Inflammatory macrophage treated with lipopolysaccharide for 1 hour (primary cell): ENCODE measurements at places on chromosomes 13 and 19.

- DNase-seq, result peak; percentile 43
Measured at GRCh38 chr13:46202966-46203365, 8.8 kb upstream of the LRRC63 start.

DNA sequence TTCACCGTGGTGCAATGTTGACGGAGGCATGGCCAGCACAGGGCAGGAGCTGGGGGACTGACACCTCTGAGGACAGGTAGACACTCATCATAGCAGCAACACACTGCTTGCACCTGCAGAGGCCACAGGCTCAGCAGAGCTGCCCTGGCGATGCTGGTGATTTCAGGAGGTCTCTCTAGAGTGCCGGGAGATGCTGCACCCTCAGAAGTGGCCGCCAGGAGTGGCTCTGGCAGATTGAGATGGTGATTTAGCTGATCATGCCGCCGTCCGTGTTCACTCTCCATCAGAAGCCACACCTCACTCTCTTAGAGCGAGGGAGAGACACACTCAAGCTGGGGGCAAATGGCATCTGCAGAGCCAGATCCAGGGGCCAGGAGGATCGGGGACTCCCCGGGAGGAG is 244.6 kb upstream of the SGCG start:
- DNase-seq, result no peak

- DNase-seq, result no peak
Measured at GRCh38 chr13:109383683-109384082, 402.7 kb downstream of the IRS2 start.

GRCh38 chr19:4638317-4638716 is 999 bp upstream of the TNFAIP8L1 start:
- no peak for DNase-seq

DNA sequence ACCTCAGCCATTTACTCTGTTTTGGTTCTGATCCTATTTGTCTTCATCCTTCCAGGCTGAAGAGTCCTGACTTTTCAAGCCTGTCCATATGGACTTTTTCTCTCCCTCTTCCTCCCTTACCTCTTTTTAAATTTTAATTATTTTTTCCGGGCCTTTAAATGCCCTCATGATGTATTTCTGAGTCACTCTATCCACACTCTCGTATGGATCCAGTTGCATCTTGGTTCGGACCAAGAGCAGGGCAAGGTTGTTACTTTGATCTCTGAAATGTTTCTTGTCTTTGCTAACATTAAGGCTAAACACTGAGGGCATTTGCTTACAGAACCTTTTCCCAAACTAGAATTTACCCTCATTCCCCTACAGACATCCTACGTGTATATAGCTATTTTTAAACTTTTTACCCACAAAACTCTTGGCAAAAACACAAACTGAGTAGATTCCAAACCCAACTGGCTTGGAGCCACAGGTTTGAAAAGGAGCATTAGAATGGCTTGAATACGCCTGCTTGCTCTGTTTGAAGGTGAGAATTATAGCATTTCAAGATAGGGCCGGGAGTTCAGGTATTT is 47.4 kb upstream of the SERPINE3 start:
- DNase-seq, result no peak

GRCh38 chr19:32675720-32676185 is at the start of gene RGS9BP:
Gene RGS9BP, plus strand, starts transcription at chr19:32675848. Its CDS starts 416 bp downstream, at chr19:32676264.
- DNase-seq, result peak; percentile 66

DNA sequence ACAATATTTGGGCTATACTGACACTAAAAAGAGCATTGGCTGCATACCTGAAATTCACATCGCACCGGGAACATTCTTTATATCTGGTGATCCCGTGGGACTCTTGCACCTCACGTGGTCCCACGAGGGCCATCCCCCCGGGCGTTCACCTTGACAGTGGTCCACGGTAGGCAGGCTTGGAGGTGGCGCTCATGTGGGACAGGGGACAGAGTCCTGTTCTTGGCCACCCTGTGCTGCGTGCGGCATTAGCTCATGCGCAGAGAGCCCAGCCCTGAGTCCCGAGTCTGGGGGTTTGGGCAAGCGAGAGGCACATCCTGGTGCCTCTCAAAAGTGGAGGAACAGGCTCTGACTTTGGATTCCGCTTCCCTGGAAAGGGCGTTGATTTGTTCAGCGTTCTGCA is 7.5 kb downstream of the GAMT start:
- no peak for DNase-seq

DNA sequence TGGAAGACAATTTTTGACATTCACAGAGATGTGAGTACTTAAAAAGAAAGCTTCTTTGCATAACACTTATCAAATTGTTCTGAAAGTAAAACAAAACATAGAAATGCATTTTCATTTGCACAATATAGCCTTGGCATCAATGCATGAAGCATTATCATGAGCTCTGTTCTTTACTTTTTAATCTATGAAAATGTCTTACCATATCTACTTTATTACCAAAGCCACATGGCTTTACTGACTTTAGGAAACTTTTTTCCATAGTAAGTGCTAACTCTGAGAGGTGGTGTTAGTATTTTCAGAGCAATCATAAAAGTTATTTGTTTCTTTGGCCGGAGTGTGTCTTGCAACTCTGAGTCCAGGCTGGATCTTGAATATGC is 10.5 kb downstream of the TNFRSF19 start:
- no peak for DNase-seq

- no peak for DNase-seq
Measured at GRCh38 chr19:6070720-6071485, 39.4 kb downstream of the RFX2 start.

- DNase-seq, result peak; percentile 38
Measured at GRCh38 chr19:42197375-42197817, 20.1 kb downstream of the DEDD2 start.

DNA sequence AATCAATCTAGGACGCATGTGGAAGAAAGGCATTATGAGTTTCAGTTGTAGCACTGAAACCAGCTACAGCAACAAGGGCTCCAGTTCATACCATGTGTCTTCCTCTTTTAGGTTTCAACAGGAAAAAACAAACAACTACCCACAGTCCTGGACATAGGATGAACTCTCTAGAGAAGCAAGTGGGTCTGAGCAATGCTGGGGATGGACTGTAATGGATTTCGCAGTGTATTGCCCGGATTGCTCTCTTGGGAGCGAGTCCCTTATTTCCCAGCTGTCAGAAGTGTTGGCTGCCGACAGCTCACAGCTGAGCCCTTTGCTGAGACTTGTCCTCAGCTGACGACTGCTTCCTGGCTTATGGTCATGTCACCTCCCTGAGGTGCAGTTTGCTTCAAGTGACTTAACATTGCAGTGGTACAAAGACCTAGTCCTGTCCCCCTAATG is 12.1 kb upstream of the MYCBP2 start:
- DNase-seq, result peak; percentile 74

GRCh38 chr19:29834991-29835846 is 23.4 kb downstream of the CCNE1 start:
- no peak for DNase-seq

DNA sequence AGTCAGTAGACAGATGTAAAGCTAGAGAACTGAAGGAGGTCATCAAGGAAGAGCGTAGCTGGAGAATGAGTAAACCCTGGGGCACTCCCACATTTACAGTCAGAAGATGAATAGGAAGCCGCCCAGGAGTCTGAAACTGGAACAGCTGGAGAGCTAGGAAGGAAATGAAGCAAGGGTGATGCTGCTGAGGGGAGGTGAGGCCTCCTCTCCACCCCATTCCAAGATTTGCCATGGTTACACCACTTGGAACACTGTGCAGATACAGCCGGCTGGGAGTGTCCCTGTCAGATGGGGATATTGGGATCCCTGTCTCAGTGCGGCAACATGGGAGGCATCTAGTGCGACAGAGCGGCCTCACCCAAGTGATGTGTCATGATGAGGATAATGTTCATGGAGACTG is 51.8 kb upstream of the GPI start:
- no peak for DNase-seq

DNA sequence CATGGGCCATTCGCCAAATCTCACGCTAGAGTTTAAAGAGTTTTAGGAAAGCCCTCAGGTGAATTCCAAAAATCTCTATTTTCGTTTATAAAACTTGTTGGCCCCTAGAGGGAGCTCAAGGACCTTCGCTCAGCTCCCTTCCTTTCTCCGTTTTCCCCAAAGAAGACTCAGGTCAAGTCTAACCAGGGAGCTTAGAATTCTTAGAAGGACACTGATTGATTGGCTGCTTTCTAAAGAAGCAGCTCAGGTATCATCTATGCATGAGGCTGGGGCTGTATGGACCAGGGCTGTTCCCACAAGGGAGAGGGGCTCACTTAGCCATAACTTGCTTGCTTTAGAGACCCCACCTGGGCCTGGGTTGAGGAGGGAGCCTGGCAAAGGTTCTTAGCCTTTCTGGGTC is 20.5 kb downstream of the DZIP1 start:
- DNase-seq, result peak; percentile 60

DNA sequence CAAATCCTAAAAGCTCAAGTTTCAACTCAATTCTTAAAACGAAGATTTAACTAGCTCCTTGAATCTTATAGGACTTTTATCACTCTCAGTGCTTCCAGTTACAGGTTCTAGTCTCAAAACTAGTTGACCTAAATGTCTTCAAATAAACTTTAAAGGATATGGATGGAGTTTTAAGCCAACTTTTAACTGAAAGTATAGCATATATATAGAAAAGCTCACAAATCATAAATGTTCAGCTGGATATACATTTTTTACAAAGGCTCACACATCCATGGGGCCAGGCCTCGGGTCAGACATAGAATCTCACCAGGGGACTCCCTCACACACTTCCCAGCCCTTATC is 47.1 kb upstream of the ARHGEF7 start:
- no peak for DNase-seq

GRCh38 chr13:32134241-32135055 is 102.9 kb downstream of the FRY start:
- DNase-seq, result no peak

DNA sequence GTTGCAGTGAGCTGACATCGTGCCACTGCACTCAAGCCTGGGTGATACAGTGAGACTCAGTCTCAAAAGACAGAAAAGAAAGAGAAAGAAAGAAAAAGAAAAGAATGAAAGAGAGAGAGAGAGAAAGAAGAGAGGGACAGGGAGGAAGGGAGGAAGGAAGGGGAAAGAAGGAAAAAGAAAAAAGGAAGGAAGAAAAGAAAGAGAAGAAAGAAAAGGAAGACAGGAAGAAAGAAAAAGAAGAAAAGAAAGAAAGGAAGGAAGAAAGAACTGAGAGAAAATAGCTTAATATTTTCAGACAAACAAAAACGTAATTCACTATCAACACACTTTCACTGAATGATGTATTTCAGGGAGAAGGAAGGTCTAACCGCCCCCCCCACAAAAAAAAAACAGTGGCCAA is 39.3 kb downstream of the ESD start:
- no peak for DNase-seq

GRCh38 chr19:10510301-10510802 is 6.9 kb downstream of the S1PR5 start:
- DNase-seq, result no peak

GRCh38 chr13:24038841-24039330 is 121.6 kb upstream of the SPATA13 start:
- DNase-seq, result no peak

- DNase-seq, result peak; percentile 75
Measured at GRCh38 chr19:10424011-10424637, 3.8 kb downstream of the PDE4A start.

- no peak for DNase-seq
Measured at GRCh38 chr13:76481738-76482137, 404.5 kb downstream of the KCTD12 start.

DNA sequence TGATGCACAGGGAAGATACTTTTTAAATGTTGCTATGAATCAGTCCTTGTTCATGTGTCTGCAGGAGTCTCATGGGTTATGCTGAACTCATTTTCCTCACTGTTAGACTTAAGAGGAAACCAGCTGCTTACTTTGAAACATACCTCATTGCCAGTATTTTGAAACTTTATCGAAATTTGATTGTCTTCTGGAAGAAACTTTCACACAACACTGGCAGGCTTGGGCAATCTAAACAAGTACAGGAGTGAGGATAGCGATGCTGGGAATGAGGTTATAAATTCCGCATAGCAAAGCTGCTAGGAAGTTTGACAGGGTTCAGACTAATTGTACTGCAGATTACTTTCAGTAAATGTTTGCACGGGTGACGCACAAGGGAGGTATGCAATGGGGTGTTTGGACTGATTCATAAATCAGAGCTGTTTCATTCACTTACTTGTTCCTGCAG is 245.7 kb downstream of the DNAJC15 start:
- no peak for DNase-seq

GRCh38 chr13:99601535-99601934 is 100.3 kb downstream of the TM9SF2 start:
- no peak for DNase-seq

DNA sequence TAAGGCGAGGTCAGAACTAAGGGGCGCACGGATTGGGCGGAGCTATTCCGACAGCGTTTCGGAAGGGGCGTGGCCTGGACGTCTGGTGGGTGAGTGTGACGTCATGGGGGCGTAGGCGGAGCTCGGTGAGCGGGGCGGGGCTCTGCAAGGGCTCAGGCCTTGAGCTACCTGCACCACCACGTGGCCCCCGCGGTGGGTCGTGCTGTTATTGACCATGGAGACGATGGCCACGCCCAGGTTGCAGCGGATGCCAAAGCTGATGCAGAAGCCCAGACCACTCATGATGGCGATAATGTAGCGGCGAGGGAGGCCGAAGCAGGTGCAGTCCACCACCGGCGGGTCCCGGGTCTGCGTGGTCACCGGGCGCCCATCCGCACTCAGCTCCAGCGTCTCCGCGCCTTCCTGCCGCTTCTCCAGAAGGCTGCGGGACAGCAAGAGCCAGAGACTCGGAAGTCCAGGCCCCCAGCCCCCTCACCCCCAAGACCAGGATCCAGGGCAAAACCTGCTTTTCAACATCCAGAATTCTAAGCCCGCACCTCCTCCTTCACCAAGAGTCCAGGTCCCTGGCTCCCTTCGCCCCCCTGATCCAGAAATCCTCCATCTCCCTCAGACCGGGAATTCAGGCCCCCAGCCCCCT is 4.8 kb downstream of the SLC17A7 start:
- no peak for DNase-seq

DNA sequence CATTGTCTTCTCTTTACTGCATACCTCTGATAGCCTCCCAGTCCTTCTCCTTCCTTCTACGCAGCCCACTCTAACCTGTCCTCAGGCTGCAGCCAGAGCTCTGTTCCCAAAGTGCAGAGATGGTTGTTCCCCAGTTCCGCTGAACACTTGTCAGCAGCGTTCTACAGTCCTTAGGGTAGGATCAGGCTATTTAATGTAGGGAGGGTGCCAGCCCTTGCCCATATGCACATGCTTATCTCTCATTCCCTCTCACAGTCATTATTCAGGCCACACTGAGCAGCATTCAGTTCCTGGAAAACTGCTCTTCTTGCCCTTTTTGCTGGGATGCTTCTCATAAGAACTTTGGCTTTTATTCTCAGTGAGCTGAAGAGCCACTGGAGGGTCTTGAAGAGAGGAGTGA is 180.7 kb downstream of the MTUS2 start:
- no peak for DNase-seq
